ENCODE measurements at places on chromosomes 4 and X.
A peak's percentile ranks its signal among the peaks of the same experiment; 100 is the strongest.

GRCh38 chr4:27973056-27973455 lies 1112.4 kb downstream of the STIM2 start:
- DNase-seq, result no peak

DNA sequence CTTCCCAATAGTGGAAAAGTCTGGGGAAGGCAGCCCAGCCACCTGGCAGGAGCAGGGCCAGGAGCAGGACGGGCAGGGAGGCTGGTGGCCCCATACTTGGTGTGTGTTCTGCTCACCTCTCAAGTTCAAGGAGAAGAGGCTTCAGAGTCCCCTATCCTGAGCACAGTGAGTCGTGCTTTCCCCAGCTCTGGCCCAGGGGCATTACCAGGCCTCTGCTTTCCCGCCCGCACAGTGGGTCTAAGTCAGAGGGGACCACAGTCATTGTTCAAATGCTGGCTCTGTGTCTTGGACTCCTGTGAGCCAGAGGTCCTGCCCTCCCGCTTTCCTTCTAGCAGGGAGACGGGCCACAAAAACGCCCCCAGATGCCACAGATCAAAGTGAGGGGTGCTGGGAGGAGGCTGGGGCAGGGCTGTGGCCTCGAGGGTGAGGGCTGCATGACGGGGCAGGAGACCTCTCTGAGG lies 27.6 kb downstream of the HTRA3 start:
- DNase-seq, result peak; percentile 30

GRCh38 chr4:46886711-46887110 lies 22.3 kb downstream of the COX7B2 start:
- DNase-seq, result no peak

DNA sequence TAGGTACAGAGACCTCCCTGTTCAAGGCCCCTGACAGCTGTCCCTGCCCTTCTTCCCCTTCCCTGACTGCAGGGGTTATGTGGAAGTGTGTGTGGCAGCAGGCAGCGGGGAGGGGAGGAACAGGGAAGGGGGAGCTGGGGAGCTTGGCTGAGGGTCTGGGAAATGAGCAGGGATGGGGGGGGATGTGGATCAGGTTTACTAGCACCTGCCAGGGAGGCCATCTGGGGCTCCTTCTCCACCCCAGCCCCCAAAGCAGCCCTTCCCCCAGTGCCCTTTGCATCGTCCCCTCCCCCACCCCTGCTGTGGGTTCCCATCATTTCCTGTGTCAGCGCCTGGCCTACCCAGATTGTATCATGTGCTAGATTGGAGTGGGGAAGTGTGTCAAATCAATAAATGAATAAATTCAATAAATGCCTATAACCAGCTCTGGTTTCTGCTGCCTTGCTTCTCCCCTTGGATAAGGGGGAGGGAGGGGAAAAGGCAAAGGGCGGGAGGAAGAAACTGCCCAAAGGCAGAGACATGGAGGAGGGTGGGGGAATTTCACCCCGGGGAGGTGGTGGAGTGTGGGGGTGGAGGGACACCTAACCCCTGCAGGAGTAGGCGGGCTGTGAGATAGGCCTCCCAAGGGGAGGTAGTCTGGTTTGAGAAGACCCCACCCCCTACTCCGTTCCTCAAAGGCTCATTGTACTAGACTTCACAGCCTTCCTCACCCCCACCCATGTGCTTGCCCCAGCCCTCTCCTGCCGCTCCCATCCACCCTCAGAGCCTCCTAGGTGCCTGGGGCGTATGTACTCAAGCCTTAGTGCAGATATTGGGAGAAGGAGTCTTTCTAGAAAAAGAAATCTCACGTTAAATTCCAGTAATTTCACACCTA lies 3.2 kb downstream of the CXorf65 start:
- peak; percentile 64 for DNase-seq

GRCh38 chr4:83362492-83363329 lies 28.1 kb upstream of the HPSE start:
- DNase-seq, result no peak
